ENCODE measurements at places on chromosomes 3 and 15.

DNA sequence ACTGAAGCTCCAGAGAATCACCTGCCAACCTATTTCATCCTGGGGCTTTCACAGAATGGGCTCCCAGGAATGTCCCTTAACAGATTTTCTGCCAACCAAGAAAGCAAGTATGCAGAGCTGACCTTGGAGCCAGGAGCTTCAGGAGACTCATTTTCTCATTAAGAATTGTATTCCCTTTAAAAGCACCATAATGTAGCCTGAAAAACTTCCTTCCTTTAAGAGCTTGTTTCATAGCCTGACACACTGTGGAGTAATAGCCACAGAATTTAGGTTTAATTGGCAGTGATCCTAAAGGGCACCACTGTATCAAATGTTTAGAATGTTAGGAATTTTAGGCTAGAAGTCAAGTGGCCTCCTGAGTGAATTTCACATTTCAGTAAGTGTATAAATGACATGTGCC is 309.8 kb downstream of the GBE1 start:
- no peak for DNase-seq

DNA sequence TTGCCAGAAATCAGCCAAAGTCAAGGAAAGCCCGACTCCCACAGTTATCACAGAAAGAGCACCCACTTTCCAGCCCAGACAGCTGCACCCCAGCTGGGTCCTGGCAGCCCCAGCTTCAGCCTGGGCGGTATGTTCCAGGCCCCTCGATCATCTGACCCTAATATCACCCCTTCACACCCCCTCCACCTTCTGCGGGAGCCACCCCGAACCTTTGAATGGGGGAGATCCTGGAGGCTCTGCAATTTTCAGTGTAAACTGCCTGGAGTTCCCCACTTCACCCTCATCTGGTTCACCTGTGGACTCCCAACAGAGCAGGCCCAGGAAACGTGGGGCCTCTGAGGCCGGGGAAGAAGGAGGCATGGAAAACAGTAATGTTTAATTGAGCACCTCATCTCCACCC is 5.9 kb downstream of the PRSS50 start:
- no peak for DNase-seq

- peak; percentile 87 for DNase-seq
Observed at GRCh38 chr15:101031213-101031612, 112.1 kb downstream of the LRRK1 start.

DNA sequence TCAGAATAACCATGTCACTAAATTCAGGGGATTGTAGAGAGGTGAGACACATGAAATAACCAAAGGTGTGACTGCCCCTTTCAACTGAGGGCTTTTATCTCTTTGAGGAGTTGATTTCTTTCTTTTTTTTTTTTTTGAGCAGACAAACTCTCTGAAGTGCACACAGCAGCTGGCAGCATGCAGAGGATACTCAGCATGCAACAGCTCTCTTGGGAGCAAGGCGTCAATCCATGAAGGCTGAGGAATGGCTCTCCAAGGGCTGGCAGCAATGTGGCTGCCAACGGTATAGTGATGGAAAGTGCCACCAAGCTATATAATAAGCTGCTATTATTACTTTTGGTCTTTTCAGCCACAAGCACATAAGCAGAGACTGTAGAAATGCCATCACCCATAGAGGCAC is 226.7 kb upstream of the FEZF2 start:
- DNase-seq = no peak

DNA sequence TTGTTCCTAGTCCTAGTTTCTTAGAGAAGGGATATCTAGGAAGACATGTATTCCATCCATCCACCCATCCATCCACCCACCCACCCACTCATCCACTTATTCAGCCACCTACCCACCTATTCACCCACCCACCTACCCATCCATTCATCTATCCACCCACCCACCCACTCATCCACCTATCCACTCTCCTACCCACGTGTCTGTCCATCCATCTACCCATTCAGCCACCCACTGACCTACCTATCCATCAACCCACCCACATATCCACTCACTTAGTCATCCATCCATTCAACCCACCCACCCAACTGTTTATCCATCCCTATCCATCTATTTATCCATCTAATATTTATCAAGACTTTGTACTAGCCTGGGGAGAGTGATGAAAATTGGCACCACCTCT is 120.5 kb downstream of the FBLN2 start:
- no peak for DNase-seq

DNA sequence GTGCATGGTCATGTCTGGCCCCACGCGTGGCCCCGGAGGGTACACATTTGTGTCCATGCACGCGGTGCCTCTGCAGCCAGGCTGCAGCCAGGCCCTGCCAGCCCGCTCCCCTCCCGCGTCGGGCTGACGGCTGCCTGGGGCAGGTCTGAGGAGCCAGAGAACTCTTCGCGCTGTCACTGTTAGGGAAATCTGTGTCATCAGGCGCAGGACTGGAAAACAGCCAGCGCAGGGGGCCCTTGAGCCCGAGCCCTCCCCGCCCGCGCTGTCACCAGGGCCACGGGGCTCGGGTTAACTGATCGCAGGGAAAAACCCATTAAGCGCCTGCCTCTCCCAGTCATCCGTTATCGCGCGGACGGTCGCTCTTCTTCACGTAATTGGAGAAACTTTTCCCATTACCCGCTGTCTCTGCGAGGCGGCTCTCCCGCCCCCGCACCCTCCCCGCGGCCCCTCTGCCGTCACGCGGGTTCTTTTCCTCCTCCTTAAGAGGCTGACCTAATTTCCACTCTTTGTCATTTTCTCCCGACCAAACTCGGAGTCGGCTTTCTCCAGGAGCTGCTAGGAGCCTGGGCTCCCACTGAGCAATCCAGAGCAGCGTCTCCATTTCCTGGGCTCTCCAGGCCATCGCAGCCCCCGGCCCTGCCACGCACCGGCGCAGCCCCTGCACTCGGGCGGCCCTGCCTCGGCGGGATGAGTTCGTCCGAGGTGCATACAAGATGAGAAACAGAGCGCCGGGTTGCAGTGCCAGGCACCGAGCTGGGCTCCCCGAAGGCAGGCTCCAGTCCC is 57.5 kb upstream of the PRR23E start:
- DNase-seq = no peak

DNA sequence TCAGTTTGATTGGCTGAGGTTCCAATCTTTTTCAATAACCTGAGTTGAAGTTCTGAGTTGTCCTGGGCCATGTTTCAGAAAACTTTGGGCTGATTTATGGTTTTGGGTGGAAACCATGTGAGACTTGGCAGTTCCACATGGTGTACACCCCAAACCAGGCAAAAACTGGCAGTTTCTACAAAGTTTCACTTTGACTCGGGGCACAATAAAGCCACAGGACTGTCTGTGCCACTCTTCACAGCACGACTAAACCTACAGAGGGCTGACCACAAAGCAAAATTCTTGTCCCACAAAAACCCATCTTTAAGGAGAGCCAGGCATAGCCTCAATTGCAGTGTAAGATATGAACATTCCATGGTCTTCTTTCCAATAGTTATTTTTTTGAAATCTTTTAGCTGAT is 155.0 kb downstream of the DUT start:
- DNase-seq = no peak

GRCh38 chr15:59923508-59923907 is 80.6 kb upstream of the FOXB1 start:
- DNase-seq = no peak

DNA sequence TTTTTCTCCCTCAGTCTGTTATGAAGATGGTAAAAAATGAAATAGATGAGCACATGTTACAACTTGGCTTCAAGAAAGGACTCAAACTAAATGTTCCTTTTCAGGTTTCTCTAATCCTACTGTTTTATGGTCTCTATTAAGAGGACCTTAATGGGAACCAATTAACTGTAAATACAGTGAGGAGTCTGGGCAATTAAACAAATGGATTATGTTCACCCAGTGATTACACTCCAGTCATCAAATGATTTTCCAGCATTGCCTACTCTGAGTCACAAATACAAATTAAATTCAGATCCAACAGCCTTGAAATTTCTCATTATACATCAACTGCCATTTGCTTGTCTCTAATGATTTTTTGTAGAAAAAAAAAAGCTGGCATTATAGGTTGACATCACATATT is 129.2 kb downstream of the NEK10 start:
- no peak for DNase-seq

DNA sequence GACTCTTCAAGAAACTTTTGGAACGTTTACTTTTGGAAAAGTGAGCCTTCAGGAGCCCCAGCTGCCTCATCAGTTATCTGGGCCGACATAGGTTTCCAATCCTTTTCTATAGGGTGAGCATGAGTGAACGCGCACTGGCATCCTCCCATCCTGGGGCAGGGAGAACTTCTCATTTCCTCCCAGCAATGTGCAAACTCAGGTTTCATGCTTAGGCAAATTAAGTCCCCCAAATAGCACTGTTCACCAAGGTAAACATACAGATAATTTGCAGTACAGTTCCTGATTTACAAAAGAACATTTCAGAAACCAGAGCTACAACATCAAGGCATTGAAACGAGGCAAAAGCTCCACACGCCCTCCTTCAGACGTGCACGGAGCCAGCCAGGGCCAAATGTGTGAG is 333.5 kb upstream of the NR2E3 start:
- DNase-seq = no peak

DNA sequence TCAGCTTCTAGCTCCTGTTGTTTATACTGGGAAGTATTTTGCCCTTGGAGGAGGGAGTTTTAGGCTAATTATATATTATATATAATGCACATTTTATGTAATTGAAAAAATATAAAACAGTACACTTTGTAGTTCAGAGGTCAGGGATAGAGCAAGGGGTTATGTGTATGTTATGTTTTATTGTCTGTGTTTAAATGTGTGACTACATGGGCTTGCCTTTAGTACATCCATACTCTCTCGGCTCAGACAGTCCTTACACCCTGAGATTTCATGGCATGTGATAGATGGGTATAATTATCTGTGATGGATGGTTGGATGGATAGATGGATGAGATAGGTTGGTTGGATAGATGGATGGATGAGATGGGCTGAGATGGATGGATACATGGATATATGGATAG is 17.4 kb upstream of the ST3GAL6 start:
- DNase-seq = no peak

- DNase-seq = no peak
Observed at GRCh38 chr15:90336705-90337141, 15.4 kb upstream of the ZNF774 start.

- no peak for DNase-seq
Observed at GRCh38 chr3:34396288-34396687, 597.9 kb downstream of the PDCD6IP start.

DNA sequence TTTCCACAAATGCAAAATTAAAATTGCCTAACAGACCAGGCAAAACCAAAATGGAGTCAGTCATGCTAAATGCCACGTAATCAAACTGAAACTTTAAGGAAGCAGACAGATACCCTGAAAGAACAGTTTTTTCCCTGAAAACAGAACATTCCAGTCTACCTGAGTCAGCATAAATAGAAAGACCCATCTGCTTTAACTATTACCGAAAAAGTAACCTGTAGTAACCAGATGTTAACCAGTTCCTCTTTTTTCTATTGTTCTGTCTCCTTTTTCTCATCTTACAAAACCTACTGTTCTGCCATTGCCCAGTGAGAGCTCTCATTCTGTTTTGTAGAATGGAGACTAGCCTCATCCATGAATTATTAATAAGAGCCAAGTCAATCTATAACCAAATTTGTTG is 286.0 kb downstream of the CACNA2D3 start:
- no peak for DNase-seq

- DNase-seq = peak; percentile 78
Observed at GRCh38 chr3:149299938-149300801, 33.3 kb downstream of the TM4SF18 start.

- no peak for DNase-seq
Observed at GRCh38 chr3:18351069-18351628, 74.0 kb downstream of the SATB1 start.

DNA sequence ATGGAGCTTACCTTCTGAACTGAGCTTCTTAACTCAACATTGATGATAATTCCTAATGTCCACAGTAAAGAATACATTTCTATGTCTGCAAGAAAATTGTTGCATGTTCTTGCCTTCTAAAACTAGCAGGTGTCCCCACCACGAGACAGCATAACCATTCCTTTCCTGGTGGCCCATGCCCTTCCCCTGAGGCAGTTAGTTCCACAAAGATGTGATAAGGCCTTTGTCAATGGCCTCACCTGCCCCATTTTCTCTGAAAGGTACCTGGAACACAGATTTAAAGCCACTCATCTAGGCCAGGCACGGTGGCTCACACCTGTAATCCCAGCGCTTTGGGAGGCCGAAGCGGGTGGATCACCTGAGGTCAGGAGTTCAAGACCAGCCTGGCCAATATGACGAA is 21.0 kb upstream of the HTR3E start:
- no peak for DNase-seq

DNA sequence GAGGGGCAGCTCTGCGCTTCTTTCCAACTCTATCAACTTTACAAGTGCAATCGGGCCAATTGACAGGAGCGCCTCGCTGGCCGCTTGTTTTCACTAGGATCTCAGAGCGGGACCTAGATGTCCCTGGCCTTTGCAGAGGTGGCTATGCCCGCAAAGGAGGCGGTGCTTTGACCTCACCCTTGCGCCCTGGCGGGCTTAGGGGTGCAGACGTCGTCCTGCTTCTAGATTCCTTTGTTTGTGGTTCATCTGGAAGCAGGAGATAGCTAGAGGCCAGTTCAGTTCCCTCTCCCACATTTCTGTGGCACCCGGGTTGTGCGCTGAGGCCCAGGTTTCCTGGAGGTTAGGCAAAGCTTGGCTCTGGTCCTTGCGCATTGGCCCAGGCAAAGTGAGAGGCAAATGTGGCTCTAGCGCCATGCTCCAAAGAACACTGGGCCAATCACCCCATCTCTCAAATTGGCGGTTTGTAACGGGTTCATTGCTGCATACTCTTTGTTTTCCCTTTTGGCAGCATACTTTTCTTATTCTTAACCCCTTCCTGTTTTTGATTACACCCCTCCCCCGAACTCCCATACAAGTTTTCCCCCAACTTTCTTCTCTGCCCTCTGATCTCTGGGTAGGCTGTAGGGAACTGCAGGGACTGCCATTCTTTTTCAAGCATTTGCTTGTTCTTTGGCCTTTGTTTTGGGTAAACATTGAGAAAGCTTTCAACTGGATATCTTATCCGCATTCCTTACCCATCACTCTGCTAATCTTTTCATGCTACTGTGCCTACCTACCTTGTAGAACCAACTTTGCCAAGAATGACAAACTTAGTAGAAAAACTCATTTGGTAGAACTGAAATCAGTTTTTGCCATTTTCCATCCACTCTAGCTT is 1.4 kb downstream of the PPM1L start:
- DNase-seq = no peak

DNA sequence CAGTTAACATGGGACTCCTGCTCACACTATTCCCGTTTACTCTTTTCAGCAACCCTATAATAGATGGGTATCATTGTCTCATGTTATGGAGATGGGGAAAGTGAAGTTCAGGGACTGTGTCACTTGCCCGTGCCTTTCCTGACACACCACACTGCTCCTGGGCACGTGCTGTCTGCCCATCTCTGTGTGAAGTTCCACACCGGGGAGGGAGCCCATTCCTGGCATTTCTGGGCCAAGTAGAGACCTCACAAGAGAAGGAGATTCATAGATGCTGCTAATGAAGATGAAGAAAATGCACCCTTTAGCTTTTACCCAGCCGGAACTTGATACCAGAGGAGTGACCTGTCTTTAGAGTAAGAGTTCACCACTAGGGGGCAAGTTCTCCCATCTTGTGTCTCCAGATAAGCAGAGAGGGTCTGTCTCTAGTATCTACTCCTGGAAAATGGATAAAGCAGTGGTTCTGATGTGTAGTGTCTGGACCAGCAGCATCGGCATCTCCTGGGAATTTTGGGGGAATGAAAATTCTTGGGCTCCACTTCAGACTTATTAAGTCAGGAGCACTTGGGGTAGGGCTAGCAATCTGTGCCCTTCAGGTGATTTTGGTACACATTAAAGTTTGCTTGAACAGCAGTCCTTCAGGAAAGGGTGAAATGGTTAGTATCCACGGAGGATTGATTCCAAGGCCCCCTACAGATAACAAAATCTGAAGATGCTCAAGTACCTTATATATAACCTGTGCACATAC is 2.0 kb upstream of the TOPBP1 start:
- no peak for DNase-seq

GRCh38 chr3:24220859-24221657 is 273.6 kb downstream of the THRB start:
- peak; percentile 92 for DNase-seq

Data from esophagus muscularis mucosa (tissue), 4 donors.